ENCODE measurements at places on chromosomes 3 and 15. TPM values are rescaled to one million over a fixed set of nuclear protein-coding genes. Genes with fewer than 3 reads are reported as not detected.

TMCO5A gene
- total RNA-seq, result not detected

DNA sequence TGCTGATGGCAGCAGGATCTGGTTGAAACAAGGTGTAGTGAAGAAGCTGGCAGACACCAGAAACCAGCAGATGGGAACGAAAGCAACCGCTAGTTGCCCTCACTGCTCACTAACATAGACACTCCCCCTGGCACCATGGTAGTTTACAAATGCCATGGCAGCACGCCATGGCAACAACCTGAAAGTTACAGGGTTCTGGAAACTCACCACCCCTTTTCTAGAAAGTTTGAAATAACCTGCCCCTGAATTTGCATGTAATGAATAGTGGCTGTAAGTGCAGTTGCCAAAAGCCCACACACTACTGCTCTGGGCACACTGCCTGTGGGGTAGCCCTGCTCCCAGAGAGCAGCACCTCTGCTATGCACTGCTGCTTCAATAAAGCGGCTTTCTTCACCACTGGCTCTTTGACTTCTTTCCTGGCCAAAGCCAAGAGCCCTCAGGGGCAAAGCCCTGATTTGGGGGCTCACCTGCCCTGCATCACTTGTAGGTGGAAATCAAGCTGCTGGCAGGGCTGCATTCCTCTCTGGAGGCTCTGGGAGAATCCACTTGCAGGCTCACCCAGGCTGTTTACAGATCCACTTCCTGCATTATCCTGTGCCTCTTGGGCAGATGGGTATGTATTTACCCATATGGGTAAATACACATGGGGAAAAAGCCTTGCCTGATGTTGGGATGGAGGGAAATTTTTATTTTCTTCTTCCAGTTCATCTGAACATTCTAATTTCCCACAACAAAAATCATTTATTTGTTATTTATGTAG is 2.0 kb upstream of the GP9 start:
- DNase-seq, result peak; percentile 53

DNA sequence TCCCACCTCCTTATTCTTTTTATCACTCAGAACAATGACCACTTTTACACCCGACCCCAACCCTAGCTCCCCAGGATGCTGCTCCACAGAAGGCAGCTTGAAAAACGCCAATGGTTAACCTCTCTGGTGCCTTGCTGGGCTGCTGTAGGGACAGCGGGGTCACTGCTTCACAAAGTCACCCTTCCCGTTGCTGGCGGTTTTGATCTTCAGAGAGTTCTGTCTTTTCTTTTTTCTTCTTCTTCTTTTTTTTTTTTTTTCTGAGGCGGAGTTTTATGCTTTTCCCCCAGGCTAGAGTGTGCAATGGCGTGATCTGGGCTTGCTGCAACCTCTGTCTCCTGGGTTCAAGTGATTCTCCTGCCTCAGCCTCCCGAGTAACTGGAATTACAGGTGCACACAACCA is 20.7 kb downstream of the CEP19 start:
- DNase-seq, result no peak

CD96 gene
- total RNA-seq, result 6.2 TPM

DNA sequence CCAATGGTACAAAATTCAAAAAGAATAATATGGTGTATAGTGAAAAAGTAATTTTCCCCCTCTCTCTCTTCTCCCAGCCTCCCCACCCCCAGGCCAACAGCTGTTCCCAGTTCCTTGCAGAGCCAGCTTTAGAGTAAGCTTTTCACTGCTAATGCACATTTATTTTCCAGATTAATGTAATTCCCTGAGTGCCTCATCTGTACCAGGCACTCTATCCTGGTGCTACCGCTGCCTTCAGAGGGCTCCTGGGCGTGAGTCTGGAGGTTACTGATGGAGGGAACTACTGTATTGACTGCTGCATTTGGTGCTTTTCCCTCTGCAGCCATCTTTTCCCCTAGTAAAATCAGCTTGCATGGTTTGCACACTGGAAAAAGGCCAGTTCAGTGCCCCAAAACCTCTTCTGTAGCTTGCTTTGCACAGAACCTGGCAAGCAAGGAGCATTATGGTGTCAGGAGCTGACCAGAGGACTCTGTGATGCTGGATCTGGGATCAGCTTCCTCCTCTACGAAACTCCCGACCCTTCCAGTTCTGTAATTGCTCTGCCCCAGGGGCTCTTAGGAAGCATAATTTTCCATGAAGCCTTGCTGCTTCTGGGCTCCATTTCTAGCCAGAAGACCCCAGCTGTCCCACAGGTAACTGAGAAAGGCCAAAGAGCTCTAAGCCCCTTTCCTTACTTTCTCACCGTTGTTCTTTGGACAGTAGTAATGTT is 8.5 kb upstream of the USP3 start:
- DNase-seq, result no peak

Data from breast epithelium (tissue), 4 donors.